ENCODE measurements at places on chromosomes 2 and 18.

DNA sequence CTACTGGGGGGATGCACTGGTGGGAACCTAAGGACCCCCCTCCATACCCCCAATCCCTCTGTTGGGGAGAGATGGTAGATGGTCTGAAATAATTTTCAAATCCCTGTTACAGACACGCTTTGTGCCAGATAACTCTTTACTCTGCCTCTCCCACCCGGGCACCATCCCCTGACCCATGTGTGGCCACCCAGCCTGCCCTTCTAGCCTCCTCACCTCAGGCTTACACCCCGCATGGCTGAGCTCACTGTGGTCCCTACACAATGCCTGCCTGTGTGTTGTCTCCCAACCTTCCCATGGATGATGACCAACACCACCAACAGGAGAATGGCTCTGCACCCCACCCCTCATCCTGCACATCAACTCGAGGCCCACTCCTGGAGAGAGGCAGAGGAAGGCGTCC is 15.0 kb downstream of the SPEG start:
- DNase-seq = no peak

DNA sequence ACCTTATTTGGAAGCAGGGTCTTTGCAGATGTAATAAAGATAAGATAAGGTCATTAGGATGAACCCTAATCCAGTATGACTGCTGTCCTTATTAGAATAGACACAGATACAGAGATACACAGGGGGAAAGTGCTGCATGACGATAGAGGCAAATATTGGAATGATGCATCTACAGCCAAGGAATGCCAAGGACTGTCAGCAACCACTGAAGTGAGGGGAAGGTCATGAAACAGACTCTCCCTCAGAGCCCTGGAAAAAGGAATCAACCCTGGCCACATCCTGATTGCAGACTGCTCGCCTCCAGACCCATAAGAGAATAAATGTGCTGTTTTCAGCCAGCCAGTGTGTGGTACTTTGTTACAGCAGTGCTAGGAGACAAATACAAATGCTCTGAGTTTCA is 14.8 kb downstream of the TMEM237 start:
- DNase-seq = no peak

- DNase-seq = no peak
Measured at GRCh38 chr18:32443706-32444215, 26.9 kb downstream of the GAREM1 start.

DNA sequence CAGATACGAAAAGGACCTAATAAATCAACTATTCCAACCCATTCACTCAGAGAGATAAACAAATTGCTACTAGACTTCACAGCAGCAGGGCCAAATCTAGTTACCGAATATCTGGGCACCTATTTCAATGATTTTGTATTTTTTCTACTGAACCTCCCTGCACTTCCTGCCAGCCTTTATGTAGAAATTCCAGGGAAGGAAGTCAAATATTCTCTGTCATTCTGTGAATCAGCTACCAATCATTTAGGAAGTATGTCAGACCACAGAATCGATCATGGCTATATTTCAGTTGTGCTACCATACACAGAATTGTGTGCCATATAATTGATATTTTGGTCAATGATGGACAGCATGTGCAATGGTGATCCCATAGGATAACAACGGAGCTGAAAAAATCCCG is 109.6 kb upstream of the SPOPL start:
- DNase-seq = no peak

GRCh38 chr2:152580714-152581113 is 136.5 kb downstream of the PRPF40A start:
- DNase-seq = no peak

- DNase-seq = no peak
Measured at GRCh38 chr2:29597035-29597434, 324.4 kb downstream of the ALK start.

GRCh38 chr2:135573620-135574019 is 42.3 kb downstream of the R3HDM1 start:
- no peak for DNase-seq
